ENCODE measurements at places on chromosomes 2 and 18.

GRCh38 chr18:28466204-28466603 is 289.3 kb upstream of the CDH2 start:
- DNase-seq = no peak

- DNase-seq = no peak
Observed at GRCh38 chr2:227846831-227847230, 24.6 kb upstream of the DAW1 start.

- no peak for DNase-seq
Observed at GRCh38 chr2:64697297-64698176, 43.8 kb upstream of the SERTAD2 start.

GRCh38 chr18:24683925-24684324 is 223.5 kb downstream of the HRH4 start:
- DNase-seq = no peak

DNA sequence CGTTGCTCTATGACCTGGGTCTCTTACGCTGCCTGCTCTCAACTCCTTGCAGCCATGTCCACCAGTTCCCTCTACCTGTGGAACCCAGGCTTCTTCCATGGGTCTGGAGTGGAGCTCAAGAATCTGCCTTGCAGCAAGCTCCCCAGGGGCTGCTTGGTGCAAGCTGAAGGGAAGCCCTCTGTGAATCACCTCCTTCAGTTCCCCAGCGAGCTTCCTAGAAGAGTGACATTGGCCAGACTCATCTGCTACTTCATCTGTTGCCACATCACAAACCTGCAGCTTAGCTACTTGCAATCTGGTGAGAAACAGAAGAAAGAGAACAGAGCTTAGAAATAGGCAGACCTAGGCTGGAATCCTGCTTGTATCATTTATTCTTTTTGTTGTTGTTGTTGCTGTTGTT is 9.8 kb upstream of the EFR3B start:
- DNase-seq = no peak

- no peak for DNase-seq
Observed at GRCh38 chr2:217902379-217903141, 100.2 kb downstream of the TNS1 start.

DNA sequence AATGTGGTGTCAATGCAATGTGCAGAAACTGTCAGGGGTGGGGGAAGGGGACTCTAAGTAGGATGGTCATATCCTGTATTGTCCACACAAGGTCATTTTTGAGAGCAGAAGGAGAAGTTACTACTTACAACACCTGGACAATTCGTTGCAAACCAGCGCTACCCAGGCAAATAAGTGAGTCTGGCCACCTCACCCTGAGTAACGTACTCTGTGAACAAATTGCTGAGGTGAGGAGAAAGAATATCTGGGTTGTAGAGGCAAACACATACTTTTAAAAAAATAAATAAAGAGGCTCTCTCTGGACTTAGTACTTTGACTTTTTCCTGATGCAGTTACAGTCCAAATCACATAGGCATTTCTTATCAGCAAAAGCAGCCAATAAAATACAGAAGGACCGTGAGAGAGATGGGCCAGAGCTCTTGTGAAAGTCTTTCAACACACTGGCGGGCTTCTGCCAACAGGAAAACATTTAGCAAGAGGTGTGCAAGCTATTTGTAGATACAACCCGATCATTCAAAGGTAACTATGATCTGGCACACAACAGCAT is 268.2 kb upstream of the ID2 start:
- DNase-seq = no peak

DNA sequence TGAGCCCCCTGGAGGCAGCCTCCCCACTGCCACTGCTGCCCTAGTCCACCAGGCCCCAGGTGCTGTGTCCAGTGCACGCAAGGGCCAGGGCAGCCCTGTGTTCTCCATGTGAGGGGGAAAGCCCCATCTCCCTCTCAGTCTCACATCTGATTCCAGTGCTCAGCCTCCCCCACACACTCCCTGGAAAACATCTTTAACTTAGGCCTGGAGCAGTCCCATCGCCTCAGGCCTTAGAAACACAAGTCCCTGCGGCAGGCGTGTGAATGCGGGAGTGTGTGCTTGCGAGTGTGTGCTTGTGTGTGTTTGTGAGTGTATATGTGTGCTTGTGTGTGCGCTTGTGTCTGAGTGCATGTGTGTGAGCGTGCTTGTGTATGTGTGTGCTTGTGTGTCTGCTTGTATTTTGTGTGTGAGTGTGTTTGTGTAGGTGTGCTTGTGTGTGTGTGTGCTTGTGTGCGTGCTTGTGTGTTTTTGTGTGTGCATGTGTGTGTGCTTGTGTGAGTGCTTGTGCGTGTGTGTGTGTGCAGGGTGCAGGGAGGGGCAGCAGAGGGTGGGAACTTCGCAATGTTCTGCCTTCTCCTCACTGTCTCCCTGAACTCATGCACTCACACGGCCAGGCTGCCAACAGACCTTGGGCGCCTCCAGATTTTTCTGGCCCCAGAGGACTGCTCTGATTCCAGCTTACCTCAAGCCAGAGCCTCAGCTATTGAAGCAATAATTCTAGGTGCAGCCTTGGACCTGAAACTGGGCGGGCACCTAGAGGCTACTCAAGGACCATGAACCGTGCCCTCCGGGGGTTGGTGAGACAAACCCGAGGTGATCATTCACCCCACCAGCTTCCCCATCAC is 139.6 kb downstream of the CABLES1 start:
- DNase-seq = no peak

DNA sequence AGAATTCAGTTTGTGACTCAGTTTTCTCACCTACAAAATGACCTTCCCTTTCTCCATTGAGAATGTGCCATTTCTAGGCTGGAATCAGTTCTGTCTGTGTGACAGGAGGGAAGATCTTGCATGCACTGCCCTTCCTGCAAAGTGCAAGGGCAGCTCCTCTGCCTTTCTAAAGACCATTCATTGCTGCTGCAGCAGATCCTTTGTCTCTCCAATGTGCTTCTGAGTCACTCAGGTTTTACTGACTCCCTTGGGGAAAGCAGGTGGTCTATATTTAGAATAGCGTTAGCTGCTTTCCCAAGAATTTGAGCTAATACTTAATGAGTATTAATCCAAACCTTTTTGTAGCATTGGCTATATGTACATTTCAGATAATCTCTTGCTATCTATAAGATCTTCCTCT is 62.5 kb downstream of the DAW1 start:
- DNase-seq = no peak

GRCh38 chr2:222707689-222708273 is 36.3 kb downstream of the MOGAT1 start:
- DNase-seq = no peak

GRCh38 chr2:159051133-159051532 is 82.7 kb downstream of the TANC1 start:
- no peak for DNase-seq
